ENCODE measurements at places on chromosomes 6 and 20. TPM values are rescaled to one million over a fixed set of nuclear protein-coding genes. Genes with fewer than 3 reads are reported as not detected.

COL11A2 gene
- not detected for polyA plus RNA-seq

OR12D2 gene
- not detected for polyA plus RNA-seq

FITM2 gene
- 0.76 TPM for polyA plus RNA-seq

UQCC2 gene
- polyA plus RNA-seq, result 45.2 TPM

RAD21L1 gene
- polyA plus RNA-seq, result not detected

ANKRD6 gene
- 6.6 TPM for polyA plus RNA-seq

OR2H2 gene
- polyA plus RNA-seq, result not detected

NCOA6 gene
- polyA plus RNA-seq, result 10.8 TPM

Measured in IgD-negative memory B cell (primary cell).